ENCODE measurements at places on chromosomes 5 and 9. TPM values are rescaled to one million over a fixed set of nuclear protein-coding genes. Genes with fewer than 3 reads are reported as not detected.

- no peak for DNase-seq
These were observed at the start of gene TRAF1 for GRCh38 chr9:120926397-120926928. Gene TRAF1, minus strand, starts transcription at chr9:120926796. Its CDS starts 721 bp downstream, at chr9:120926075.

Gene LECT2
- polyA plus RNA-seq: not detected

GRCh38 chr9:100725371-100725770 is 147.5 kb downstream of the CAVIN4 start:
- DNase-seq: no peak

Gene GALNT12
- polyA plus RNA-seq: 4.2 TPM

GRCh38 chr9:116308076-116308475 is 154.5 kb downstream of the PAPPA start:
- DNase-seq: no peak

DNA sequence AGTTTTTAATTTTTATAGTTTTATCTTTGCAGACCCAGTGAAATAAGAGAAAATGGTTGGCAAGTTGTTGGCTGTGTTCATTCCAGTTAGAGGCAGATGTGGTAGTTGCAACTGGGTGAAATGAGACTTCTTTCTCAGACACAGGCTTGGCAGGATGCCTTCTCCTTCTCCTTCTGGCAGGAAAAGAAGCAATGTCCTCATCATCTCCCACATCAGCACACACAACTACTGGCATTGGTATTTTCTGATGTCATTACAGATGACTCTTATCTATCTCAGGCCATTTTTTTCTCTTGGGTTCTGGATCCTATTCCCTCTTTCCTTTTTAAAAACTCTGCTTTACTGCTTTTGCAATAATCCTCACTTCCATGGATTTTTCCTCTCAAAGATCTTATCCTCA is 103.3 kb upstream of the EDIL3 start:
- peak; percentile 82 for DNase-seq

Measured in AG04450 (cell line).